B cell (primary cell): ENCODE measurements at places on chromosomes 3 and 15.
A peak's percentile ranks its signal among the peaks of the same experiment; 100 is the strongest.

DNA sequence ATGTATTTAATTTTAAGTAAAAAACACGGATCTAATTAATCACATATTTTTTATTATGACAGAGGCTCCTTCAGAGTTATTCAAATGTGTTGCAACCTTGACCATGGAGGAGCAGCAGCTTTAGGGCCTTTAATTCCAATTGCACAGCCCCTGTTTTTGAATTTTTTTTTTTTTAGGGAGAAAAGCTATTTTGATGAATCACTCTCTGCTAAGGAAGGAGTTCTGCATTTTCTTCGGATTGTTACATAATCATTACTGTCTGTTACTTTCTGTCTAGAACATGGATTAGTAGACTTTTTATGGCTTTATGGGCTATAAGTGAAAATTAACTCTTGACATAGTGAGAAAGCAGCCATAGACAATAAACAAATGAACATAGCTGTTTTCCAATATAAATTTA, 90.8 kb downstream of the MCTP2 start:
- no peak for DNase-seq

GRCh38 chr3:136730595-136731273, 21.4 kb downstream of the STAG1 start:
- DNase-seq, result peak; percentile 11

DNA sequence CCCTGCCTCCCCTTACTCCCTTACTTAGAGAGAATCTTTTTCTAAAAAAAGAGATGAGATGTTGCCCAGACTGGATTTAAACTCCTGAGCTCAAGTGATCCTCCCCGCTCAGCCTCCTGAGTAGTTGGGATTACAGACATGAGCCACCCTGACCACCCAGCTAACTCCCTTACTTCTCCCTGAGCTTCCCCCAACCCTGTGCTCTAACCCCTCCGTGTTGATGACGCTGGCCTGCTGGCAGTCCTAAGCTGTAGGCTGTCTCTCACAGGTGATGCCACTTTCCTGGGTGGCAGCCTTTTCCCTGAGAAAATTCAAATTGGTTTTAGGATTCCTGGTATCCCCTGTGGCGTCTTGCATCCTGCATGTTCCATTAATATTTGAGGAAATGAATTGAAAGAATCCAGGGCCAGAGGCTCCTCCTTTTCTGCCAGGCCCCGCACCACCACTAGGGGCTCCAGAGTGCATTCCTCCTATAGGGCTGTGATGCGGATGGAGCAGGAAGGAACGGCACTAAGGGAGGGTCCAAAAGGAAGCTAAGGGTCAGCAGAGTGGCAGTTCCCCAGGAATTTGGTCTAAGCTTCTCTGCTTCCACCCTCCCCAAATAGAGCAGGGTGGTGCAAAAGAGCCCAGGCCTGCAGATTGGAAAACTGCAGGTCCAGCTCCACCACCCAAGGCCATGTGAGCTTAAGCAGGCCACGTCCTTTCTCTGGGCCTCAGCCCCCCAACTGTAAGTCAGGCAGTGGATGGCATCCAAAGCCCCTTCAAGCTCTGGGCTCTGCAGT, 101.1 kb downstream of the DAPK2 start:
- DNase-seq, result peak; percentile 69

DNA sequence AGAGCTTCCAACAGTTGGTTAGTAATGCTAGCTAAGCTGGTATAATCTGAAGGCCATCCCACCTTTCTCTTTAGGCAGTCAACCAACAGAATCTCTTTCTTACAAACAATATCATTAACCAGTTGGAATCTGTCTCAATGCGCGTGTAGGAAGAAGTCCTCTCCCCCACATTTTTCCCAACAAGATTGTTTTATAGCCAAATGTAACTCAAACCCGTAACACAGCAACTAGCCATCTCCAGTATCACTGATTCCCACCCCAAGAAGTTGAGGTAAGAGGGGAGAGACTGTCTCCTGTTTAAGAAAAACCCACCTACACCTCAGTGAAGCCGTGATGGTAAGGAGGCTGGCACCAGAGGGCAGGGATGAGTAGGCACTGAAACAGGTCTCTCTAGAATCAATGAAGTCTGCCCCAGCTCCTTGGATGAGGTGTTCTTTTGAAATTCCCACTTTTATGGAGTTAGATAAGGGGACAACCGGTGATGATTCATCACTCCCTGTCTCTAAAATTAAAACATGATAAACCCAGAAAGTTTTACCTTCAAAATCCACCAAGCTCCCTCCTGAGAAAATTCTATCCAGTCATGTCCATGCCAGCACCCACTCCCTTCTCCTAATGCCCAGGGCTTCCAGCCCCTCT, 30.9 kb downstream of the CDC25A start:
- DNase-seq, result no peak

DNA sequence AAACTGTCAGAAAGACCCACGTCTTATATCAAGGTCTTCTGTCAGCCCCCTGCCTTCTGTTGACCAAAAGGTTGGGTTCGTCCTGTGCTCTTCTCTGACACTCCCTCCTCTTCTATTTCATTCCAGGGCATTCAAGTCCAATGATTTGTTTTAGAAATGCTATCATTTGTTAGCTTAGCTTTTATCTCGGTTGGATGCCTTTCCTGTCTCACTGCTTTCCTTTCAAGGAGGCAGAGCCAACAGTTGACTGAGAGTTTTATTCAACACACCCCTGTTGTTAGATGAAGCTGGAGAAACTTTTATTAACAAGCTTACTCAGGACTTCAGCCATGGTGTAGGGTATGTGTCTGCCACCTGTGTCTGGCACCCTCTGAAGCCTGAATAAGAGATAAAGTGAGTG, 112.0 kb upstream of the SLC7A14 start:
- no peak for DNase-seq
